D341Med (cell line): ENCODE measurements at places on chromosomes 12 and 14.

DNA sequence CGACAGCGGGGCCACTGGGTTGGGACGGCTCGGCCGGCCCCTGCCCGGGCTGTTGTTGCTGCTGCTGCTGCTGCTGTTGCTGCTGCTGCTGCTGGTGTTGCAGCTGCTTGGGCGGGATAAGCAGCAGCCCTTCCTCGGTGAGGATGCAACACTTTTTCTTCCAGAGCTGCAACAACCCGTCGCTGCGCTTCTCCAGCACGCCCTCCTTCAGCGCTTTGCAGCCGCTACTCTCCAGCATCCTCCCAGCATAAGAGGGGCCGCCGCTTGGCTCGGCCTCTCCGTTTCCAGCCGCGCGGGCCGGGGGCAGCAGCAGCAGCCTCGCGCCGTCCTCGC is 529 bp downstream of the PHLDA1 start:
- DNase-seq, result no peak

DNA sequence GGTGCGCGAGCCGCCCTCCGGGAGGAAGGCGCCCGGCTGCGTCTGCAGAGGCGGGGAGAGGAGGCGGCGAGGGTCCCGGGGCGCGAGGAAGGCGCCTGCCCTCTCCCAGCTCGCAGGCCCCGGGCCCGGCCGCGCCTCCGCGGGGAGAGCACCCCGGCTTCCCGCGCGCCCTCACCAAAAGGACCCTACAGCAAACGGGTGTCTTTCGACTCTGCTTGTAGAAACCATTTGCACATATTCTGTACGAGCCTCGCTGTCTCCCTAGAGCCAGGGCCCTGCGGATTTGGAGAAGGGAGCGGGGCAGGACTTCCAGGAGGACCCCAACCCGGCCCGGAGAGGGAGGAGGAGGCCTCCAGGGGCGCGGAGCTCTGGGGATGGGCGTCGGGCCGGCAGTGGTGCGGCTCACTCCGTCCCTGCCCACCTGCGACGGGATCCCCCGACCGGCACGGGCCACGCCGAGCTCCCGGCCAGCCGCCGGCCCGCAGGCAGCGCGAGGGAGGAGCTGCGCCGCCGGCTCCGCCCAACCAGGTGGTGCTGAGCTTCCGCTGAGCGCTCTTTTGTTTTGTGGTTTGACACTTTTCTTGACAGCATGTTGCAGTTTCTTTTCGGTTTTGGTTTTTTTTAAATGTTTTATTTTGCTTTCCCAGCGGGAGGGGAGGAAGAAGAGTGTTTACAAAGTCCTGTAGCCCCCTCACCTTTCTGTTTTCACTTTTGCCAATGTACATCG is 103.3 kb upstream of the FKBP4 start:
- no peak for DNase-seq

GRCh38 chr12:132353811-132354210 is 24.4 kb upstream of the GALNT9 start:
- peak; percentile 76 for DNase-seq

DNA sequence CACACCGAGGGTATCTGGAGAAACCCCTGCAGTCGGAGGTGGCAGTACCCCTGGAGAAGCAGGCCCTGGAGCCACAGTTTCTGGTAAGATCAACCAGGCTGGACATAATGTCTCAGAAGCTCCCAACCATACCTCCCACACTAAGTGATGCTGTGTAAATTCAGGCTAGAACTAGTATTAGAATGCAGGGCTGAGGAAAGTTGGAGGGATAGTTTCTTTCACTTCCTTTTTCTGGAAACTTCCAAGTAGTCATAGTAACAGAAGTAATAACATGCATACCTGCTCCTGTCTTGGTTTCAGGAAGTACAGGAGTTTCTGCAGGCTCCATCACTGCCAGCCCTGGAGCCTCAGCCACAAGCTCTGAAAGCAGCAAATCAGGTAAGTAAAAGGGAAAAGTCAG is 228.1 kb upstream of the CNTN1 start:
- no peak for DNase-seq

- no peak for DNase-seq
Observed at GRCh38 chr14:101889366-101889765, 75.0 kb upstream of the DYNC1H1 start.

- DNase-seq, result no peak
Observed at GRCh38 chr12:50062728-50063460, 5.5 kb downstream of the ASIC1 start.

DNA sequence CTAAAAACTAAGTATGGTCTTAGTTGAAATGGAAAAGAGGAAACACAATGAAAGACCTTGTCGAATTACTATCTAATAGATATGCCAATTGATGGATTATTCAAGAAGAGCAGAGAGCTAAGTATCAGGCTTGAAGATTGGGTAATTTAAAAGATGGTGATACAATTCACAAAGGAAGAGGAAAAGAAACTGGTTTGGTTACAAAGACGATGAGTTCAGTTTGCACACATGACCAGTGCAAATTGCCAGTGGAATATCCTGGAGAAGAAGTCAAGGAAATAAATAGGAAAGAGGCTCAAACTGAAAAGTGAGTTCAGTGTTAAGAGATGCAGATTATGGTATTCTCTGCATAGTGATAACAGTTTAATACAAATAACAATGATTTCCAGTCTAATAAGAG is 2.5 kb upstream of the RAP1B start:
- no peak for DNase-seq

DNA sequence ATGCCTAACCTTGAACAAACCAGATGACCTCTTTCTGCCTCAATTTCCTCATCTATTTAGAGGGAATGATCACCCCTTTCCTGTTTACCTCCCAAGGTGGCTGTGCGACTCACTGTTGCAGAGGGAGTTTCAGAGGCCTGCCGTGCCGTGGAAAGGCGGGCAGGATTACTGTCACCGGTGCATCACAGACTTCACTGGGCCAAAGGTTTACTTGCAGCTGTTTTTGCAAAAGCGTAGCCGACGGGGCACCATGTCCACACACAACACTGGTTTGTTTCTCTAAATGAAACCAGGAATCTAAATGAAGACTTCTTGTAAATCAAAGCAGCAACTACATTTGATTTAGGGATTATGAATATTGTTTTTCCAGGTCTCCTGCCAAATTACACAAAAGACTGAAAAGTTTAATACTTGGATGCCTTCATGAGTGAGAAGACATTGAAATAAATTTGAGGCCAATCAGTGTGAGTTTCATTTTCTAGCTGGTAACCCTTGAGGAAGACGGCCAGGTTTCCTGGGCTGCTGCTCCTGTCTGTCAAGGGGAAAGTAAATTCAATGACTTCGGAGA is 696.1 kb upstream of the TMEM132C start:
- no peak for DNase-seq

DNA sequence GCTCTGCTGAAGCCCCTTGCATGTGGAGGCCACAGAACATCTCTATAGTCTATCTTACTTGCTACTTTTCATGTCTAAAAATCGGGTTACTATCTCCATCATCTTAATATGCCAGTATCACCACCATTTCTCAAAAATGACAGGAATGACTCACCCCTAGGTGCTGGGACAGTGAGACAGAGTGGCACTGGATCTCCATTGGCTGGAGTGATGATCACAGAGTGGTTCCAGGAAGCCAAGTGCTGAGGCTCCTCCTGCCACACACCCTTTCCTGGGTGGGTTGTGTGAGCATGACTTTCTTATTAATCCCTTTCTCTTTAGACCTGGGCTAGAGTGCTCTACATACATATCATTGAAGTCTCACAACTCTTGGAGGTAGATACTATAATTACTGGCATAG is 3.3 kb upstream of the ASCL1 start:
- no peak for DNase-seq

GRCh38 chr12:5577211-5577612 is 145.3 kb downstream of the NTF3 start:
- DNase-seq, result no peak

DNA sequence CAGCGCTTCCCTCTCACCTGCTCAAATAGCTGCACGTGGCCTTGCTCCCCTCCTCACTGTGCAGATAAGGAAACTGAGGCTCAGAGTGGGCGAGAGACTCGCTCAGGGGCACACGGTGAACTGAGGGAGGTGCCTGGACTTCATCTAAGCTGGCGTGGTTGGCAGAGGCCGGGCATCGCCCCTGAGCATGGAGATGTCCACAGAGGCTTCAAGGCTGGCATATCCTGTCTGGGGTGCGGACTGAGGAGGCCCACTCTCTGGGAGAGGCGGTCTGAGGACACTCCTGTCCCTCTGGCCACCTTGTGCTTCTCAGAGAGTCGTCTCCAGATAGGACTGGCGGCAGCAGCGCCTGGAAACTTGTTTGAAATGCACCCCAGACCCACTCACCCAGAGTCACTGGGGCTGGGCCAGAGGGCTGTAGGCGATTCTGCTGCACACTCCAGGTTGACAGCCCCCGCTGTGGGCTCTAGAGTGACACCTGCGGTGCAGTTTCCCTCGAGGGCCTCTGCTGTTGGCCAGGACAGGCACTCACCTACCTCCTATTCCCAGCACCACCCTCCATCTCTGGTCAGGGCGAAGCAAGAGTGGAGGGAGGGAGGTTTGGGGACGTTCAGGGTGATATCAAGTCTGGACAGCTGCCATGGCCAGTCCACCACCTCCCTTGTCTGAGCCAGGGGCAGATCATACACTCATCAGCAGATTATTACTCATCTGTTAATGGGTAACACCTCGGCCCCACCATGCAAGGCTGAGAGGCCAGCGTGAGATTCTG is 11.2 kb upstream of the LBHD2 start:
- DNase-seq, result peak; percentile 30

GRCh38 chr12:5909560-5909959 is 35.5 kb downstream of the ANO2 start:
- DNase-seq, result no peak

- DNase-seq, result no peak
Observed at GRCh38 chr14:72630374-72630773, 263.5 kb downstream of the DPF3 start.

GRCh38 chr14:22003461-22003860 is 329.8 kb upstream of the OR4E1 start:
- DNase-seq, result no peak

DNA sequence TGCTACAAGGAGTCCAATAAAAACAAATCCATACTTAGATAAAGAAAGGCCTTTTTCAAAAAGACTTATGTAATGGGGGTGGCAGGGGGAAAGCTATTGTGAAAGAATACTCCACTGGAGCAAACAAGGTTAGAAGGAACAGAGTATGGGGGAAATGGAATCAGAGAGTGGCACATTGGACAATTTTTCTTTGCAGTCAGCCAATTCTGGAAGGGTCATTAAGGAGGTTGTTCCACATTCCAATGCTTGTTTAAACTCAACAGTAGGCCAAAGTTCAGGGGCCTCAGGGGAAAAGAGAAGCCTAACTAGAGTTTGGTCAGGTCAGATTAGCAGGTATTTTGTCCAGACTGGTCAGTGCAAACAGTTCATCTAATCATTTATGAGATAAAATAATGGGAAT is 105.2 kb upstream of the RESF1 start:
- DNase-seq, result no peak

DNA sequence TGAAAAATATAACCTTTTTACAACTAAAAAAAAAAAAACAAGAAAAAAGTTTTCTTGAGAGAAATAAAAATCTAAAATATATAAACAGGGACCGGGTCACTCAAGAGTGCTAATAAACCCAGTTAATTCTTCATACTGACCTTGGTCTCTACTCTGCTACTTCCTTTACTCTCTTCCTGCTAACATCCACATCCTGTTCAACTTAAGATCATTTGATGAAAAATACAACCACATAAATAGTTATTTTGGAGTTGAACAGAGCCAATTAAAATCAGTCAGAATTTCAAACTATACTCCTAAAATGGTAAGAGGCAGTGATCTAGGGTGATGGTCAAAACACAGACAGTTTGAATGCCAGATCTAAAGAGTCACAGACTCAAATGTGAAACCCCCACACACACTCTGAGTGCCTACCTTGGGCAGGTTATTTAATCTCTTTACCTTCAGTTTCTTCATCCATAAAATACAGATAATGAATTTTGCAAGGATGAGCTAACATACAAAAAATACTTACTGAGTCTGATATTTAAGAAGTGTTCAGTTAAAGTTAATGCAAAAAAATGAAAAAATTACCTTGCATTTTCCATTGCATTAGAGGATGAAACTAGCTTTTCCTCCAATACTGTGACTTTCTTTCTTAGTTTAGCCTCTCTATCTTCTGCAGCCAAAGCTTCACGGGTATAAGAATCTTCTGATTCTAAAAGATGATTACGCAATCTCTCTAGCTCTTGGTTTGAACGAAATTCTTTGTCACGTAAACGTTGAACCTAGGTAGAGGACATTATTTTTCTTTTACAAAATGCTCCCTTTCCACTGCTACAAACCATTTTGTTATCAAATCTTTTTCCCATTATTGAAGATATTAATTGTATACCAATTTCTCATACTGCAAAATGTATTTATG is 40.9 kb downstream of the TRIP11 start:
- DNase-seq, result no peak

DNA sequence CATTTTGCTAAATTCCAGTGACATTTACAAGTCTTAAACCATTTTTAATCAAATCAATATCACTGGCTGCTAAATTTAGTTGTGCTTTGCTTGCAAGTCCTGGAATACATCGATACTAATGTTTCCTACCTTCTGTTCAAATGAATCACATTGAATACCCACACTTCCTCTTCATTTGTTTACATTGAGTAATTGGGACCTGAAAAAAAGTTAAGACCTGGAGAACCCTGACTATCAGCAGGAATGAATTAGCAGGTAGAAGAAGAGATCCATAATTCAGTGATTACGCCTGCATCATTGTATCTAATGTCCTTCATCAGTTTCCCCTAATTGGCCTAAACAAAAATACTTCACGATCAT is 369.3 kb downstream of the ETNK1 start:
- no peak for DNase-seq

GRCh38 chr12:132719141-132719953 is 8.7 kb downstream of the PGAM5 start:
- DNase-seq, result peak; percentile 29

GRCh38 chr14:65750906-65751305 is 338.4 kb downstream of the FUT8 start:
- DNase-seq, result no peak

DNA sequence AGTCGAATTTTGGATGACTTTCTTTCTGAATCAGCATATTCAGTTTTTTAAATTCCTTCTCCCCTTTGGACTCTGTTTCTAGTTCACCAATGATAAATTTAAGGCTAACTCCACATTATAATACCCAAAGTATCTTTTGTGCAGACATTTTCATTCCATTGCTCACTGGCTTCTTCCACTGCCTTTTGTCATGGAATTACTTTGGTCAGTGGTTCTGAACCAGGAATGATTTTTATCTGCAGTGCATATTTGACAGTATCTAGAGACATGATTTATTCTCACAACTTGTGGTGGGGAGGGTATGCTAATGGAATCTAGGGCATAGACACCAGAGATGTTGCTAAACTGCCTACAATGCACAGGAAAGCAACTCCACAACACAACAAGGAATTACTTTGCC is 234.4 kb upstream of the PRKD1 start:
- DNase-seq, result no peak
